Left renal cortex interstitium (tissue), 4 donors: ENCODE measurements at places on chromosomes 5 and 9. TPM values are rescaled to one million over a fixed set of nuclear protein-coding genes. Genes with fewer than 3 reads are reported as not detected.

ACTBL2 gene
- not detected for polyA plus RNA-seq

DIRAS2 gene
- 5.5 TPM for polyA plus RNA-seq

FOXD4L4 gene
- not detected for polyA plus RNA-seq

GRCh38 chr5:123088031-123088805 is 823 bp upstream of the PRDM6 start:
- DNase-seq: no peak

DNA sequence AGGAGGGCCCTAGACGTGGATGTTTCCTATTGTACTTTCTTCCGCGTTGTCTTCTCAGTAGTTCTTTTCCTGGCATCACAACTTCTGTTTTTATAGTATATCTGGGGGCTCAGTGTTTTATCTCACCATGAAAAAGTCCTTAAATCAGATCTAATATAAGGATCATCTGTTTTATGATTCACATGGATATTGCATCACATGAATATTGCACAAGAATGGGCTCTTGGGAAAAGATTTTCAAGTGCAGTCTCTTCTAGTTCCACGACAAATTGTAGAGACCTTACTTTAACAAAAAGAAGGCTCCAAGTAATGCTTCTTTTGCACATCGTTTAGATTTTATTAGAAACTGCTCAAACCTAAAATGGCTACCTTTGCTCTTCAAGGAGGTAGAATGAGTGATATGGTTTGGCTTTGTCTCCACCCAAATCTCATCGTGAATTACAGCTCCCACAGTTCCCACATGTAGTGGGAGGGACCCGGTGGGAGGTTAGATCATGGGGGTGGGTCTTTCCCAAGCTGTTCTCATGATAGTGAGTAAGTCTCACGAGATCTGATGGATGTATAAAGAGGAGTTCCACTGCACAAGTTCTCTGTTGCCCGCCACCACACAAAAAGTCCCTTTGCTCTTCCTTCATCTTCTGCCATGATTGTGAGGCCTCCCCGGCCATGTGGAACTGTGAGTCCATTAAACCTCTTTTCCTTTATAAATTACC is 53.7 kb upstream of the FAM120A start:
- DNase-seq: no peak

DNA sequence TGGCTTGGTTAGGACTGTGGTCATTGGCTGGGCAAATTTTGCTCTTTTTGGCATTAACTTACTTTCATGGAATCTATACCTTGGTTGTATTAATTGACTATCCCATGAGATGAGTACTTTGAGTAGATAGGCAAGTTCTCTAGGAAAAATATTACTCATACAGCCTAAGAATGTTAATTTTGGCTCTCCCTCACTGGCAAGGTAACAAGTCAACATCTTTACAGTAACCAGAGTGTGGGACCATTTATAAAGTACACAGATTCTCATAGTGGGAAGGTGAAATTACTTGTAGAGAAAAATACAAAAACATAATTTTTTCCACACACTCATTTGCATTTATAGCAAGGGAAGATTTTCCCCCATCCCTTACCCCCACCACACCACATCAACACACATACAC is 154.6 kb upstream of the ZNF608 start:
- no peak for DNase-seq

DNA sequence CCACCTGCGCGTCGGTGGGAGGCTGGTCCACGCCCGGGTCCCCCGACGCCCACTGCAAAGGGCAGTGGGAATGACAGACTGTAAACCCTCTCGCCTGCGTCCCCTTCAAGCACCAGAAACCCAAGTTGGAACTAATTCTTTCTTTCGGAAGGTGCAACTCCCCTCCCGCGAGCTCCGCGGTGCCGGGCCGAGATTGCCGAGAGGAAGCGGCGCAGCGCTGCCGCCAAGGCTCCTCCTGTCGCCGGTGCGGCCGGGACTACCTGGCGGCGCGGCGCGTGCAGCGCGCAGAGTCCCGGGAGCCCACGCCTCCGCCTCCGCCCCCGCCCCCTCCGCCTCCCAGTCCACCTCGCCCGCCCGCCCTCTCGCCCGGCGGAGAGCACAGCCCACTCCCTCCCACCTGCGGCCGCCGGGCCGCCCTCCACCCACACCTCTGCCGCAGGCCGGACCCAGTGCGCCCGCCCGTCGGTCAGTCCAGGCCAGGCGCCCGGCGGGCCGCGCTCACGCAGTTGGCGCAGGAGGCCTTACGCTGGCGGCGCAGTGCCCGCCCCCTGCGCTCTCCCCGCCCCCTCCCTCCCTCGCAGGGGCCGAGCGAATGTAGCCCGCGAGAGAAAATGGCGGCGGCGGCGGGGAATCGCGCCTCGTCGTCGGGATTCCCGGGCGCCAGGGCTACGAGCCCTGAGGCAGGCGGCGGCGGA is at the start of gene MAP3K1:
Gene MAP3K1 (plus strand): TSS at position 587 of the 695 bp plus-strand sequence. CDS start 25 bp downstream, at position 612.
- no peak for DNase-seq

ACO1 gene
- 43.0 TPM for polyA plus RNA-seq

DNA sequence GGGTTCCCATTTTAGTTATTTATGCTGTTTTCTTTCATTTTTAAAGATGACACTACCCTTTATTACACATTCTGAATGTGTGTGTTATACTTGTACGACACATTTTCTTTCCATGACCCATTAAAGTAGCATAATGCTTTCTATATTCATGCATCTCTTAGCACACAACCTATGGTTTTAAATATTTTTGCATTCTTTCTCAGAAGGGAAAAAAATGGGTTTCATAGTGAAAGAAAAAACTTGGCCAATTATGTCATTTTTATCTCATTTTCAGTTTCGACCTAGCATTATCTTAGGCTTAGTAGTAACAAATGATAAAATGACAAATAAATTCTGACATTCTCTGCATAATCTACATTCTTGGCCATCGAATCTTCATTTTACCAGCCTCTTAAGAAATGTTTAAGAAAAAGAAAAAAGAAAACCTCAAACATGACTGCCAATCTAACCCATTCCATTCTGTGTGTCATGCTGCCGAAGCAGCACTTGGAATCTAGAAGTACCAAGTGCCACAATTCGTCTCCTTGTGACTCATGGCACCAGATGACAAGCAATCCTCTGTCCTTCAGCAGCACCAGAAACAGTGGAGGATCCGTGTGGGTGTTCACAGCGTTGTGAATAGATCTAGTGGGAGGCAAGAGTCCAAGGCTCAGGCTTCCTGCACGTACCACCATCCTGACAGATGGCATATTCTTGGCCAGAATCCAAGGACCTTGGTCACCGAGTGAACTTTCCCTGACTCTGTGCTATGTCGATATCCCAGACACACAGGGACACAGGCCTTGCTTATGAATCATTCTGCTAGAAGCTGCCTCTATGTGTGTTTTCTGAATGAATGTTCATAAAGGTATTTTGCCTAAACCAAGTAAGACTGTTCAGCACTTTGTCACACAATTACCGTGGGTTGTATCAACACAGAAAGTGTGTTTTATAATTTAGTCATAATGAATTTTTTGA is 502.7 kb downstream of the NR2F1-AS1 start:
- no peak for DNase-seq

PHYHD1 gene
- 60.7 TPM for polyA plus RNA-seq

DNA sequence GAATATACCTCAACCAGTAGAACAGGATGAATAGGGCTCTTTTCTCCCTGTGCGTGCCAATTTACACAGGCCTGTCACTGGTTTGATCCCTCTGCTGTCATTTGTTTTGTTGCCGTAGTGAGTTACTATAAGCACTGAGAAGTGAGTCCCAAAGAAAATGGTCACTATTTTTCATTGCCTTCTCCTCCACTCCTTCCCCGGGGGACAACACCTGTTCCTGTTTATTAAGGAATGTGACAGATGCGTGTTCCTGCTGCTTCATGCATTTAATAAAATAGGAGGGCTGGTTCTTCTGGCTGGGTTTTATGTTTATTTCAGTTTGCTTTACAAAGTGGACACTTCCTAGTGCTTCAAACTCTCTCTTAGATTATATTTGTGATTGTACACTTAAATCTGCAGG is 6.4 kb downstream of the THBS4 start:
- no peak for DNase-seq

GRCh38 chr5:74418709-74419108 is 221.8 kb downstream of the ENC1 start:
- DNase-seq: no peak

DNA sequence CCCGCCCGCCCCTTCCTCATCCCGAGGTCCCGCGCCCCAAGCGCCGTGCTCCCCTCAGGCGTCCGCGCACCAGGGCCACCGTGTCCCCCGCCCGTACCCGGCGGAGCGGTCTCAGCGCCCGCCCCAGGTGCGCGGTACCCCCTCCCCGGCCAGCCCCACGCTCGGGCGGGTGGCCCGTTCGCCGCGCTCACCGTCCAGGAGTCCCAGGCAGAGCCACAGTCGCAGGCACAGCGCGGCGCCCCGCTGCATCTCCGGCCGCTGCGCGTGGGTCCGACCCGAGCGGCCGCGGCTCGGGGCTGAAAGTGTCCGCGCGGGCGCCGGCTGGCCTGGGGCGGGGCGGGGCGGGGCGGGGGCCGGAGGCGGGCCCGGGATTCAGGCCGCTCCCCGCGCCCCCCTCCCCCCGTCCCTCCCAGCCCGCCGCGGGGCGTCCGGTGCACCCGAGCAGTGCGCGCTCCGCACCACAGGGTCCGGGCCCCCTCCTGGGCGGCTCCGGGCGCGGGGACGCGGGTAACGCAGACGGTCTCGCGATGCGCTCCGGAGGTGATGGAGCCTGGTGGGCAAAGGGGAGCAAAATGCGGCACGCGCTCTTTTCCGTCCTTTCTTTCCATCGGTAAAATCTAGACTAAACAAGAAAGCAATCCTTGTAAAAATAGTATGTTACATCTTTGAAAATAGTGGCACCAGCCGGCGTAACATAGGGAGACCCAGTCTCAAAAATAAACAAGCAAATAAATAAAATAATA is at the start of gene FLT4:
Gene FLT4 (minus strand): TSS at position 304 of the 743 bp plus-strand sequence. CDS start 55 bp downstream, at position 249.
- no peak for DNase-seq

ZCCHC7 gene
- polyA plus RNA-seq: 25.7 TPM

TLX3 gene
- polyA plus RNA-seq: not detected

DNA sequence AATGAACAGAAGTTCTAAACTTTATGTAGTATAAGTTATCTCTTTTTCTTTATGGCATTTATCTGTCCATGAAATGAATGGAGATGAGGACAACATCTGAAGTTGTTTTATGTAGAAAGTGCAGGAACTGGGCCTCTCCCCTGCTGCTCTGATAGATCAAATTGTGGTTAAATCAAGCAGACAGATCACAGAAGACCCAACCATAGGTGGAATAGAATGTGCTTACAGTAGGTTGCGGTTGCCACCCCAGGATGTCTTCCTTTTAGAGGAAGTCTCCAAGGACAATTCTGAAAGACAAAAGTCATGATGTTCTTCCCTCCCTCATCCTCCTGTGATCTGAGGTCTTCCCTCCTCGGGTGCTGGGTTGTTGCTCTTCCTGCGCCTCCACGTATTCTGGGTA is 12.9 kb downstream of the RASGRF2 start:
- no peak for DNase-seq

TLR4 gene
- polyA plus RNA-seq: 10.7 TPM

SLC35D2 gene
- 34.6 TPM for polyA plus RNA-seq

DNA sequence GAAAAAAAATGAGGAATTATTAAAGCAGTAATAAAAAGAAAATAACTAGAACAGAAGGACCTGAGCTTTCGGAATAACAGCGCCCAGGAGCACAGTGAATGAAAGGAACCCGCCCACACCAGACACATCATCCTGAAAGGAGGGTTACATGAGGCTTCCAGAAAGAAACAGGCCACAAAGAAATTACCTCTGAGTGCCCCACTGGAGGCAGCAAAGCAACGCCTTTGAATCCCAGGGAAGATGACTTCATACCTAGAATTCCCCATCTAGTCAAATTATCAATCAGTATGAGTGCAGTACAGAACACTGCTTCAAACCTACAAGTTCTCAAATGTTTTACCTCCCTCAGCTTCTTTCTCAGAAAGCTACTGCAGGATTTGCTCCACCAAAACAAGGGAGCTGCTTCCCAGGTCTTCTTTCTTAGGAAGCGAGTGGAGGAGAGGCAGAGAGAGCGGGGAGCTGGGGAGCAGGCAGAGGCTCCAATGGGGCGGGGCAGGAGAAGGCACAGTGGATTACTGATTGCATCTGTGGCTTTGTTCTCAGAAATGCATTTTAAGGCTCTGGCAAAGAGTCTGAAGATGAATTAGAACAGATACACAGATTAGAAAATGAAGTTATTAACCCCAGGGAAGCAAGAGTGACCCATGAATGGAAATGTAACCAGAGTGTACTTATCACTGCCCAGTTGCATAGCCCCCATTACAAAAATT is 87.1 kb downstream of the SEMA4D start:
- no peak for DNase-seq

GRCh38 chr5:160635046-160635445 is 213.4 kb downstream of the PTTG1 start:
- no peak for DNase-seq

UBLCP1 gene
- polyA plus RNA-seq: 45.6 TPM

ANXA2R gene
- polyA plus RNA-seq: 1.2 TPM

DNA sequence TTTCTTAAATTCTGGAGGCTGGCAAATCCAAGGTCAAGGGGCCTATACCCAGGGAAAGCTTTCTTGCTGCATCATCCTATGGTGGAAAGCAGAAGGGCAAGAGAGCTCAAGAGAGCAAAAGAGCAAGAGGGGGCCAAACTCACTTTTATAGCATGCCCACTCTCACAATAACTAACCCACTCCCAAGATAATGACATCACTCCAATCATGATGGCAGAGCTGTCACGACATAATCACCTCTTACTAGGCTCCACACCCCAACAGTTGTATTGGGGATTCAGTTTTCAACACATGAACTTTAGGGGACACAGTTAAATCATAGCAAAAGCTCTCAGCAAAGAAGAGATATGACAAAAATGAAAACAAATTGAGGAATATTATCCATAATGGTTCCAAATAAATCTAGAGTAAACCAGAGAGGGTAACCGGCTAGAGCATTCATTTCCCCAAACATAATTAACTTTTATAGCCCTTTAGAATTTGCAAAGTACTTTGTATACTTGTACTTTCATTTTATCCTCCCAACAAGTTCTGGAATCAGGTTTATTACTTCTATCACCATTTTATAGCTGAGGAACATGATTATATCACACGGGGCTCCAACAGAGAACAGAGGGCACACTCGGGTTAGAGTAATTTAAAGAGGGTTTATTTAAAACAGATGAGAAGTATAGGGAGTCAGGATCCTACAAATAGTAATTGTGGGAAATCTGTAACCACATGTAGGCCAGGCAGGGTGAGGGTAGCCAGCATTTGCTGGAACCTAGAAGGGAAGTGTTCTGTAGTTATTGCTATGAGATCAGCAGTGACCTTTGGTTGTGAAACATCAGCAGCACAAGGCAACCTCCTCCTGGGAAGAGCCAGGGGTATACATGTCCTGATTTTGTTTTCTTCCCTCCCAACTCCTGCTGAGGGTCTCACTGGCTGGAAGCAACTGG is 7.2 kb upstream of the TARS1 start:
- DNase-seq: no peak

- no peak for DNase-seq
Observed at GRCh38 chr5:148913493-148913892, 87.1 kb downstream of the ADRB2 start.

DNA sequence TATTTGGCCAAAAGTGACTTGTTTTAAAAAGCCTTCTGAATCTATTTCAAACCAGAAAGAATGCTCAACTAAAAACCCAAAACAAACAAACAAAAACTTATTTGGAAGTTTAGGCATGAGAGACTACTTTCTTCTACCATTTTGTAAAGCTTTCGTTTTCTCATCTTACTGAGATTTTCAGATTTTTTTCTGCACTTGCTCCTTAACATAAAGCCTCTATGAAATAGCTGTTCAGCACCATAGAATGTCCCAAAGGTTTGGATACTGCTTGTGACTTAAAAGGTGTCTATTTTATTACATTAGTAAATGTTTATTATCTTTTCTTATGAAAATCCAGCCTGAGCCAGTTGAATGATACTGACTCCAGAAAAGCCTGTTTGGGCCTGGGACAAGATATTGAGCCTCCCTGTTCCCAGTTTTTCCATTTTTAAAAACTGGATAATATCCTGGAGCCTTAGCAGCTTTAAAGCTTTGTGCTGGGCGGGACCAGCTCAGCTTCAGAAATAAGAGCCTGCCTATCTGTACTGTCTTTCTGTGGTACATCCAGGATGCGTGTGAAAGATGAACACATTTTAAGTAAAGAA is 292.6 kb downstream of the ZSWIM6 start:
- DNase-seq: no peak
